ENCODE measurements at places on chromosomes 6 and 20. TPM values are rescaled to one million over a fixed set of nuclear protein-coding genes. Genes with fewer than 3 reads are reported as not detected.

Gene ZNF334
- 2.6 TPM for total RNA-seq

Gene ELOVL5
- total RNA-seq, result 63.9 TPM

Gene SLC52A3
- not detected for total RNA-seq

Gene BTNL2
- not detected for total RNA-seq

Gene OR14J1
- total RNA-seq, result not detected

Gene SIRPB1
- total RNA-seq, result 2.2 TPM

Gene MEP1A
- not detected for total RNA-seq

Data from cardiac atrium fibroblast (primary cell).